ENCODE measurements at places on chromosomes 12 and 14. TPM values are rescaled to one million over a fixed set of nuclear protein-coding genes. Genes with fewer than 3 reads are reported as not detected.

DNA sequence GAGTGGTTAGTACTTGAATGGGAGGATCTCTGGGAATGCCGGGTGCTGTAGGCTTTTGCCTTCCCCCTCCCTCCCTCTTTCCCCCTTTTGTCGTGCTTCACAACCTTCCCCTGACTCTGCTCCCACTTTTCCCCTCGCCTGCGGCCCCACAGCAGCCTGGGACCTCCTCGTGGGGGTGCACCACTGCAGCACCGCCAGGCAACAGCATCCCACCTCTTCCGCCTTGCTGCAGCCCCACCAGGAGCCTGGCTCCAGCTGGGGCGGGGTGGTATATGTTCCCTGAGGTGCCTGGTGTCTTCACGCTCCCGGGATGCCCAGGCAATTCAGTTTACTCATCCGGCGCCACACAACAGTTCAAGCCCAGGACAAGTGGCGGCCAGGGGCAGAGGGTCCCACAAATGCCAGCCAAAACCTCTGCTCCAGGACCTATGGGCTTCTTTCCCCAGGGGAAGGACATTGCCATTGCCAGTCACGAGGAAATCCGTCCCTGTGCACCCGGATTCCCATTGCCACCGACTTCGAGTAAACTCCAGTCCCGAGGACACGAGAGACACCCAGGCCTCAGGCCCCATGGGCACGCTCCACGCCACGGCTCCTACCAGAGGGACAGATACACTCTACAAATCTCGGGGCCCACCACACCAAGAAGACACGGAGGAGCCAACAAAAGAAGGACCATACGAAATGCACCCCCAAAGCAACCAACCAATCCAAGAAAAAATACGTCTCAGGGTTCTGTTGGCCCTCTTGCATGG lies 181.7 kb downstream of the ALG10 start:
- H3K4me1 ChIP-seq = no peaks in the 10 kb centered on the region
- DNase-seq = no peak
- no peaks in the 10 kb centered on the region for H3K36me3 ChIP-seq
- H3K27me3 ChIP-seq = no peaks in the 10 kb centered on the region
- H3K4me3 ChIP-seq = no peak overlapping the region
- no peak overlapping the region for H3K27ac ChIP-seq

GRCh38 chr14:64919215-64919614 lies 5.0 kb downstream of the CHURC1 start:
- no peak overlapping the region for H3K4me3 ChIP-seq
- no peak for DNase-seq
- H3K27me3 ChIP-seq = no peaks in the 10 kb centered on the region
- H3K27ac ChIP-seq = no peak overlapping the region
- peaks cover 5% of the 10 kb centered on the region for H3K36me3 ChIP-seq

GRCh38 chr14:74514471-74514941 lies 20.9 kb downstream of the ISCA2 start:
- DNase-seq = no peak
- no peak overlapping the region for H3K27ac ChIP-seq
- no peaks in the 10 kb centered on the region for H3K27me3 ChIP-seq

DNA sequence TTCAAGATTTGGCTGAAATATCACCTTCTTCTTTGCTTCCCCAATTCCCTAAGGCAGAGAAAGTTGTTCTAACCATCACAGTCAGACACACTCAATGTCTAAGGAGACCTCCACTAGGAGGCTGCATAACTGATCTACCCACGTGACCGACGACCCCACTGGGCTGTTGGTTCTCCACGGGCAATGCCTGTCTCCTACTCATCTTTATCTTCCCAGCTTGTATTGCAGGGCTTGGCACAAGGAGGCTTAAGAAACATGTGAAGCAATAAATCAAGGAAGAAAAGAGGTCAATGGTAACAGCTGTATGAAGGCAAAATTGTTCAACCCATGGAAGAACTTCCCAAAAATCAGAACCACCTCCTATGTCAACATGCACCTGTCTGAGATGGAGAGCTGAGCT lies 27.1 kb downstream of the NT5DC3 start:
- H3K4me3 ChIP-seq = no peak overlapping the region
- H3K4me1 ChIP-seq = peaks cover 6% of the 10 kb centered on the region
- H3K36me3 ChIP-seq = no peaks in the 10 kb centered on the region
- H3K27ac ChIP-seq = no peak overlapping the region
- peaks cover 6% of the 10 kb centered on the region for H3K27me3 ChIP-seq
- no peak for DNase-seq

DNA sequence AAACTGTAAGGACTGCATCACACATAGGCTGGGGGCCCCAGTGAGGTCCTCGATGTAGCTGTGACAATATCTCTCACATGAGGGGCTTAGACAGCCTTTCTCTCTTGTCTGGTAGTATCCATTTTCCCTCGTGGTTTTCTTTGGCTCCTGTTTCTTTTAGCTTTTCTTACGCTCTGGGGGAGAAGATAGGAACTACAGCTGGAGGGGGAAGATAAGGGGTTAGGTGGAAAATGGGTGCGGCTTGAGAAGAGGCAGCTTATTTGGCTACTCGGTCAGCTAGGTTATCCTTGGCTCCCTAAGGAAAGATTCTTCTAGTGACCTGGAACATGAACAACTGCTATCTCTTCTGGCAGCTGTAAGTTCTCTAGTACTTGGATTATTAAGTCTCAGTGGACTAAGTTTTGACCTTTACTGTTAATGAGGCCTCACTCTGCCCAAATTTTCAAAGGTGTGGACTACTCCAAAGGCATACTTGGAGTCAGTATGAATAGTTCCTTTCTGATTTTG lies 28.7 kb upstream of the CPNE8 start:
- no peaks in the 10 kb centered on the region for H3K36me3 ChIP-seq
- H3K4me3 ChIP-seq = no peak overlapping the region
- H3K27me3 ChIP-seq = no peaks in the 10 kb centered on the region
- H3K27ac ChIP-seq = no peak overlapping the region
- no peaks in the 10 kb centered on the region for H3K4me1 ChIP-seq
- DNase-seq = no peak

DNA sequence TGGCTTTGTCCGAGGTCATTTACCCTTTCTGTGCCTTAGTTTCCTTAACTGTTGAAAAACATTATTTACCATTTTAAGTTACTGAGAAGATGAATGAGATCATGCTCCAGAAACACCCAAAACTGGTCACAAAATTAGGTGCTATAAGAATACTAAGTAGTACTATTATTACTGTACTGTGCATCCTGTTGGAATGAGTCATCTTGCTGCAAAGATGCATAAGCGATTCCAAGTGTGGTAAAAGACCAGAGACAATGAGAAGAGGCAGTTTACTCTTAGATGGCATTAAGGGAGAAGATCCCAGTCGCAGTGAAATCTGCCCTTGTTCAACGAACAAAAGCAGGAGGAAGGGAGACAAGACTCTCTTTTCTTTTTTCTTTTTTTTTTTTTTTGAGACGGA lies 4.2 kb upstream of the PLEKHA5 start:
- no peaks in the 10 kb centered on the region for H3K27me3 ChIP-seq
- H3K4me1 ChIP-seq = no peaks in the 10 kb centered on the region
- DNase-seq = no peak
- H3K36me3 ChIP-seq = no peaks in the 10 kb centered on the region

DNA sequence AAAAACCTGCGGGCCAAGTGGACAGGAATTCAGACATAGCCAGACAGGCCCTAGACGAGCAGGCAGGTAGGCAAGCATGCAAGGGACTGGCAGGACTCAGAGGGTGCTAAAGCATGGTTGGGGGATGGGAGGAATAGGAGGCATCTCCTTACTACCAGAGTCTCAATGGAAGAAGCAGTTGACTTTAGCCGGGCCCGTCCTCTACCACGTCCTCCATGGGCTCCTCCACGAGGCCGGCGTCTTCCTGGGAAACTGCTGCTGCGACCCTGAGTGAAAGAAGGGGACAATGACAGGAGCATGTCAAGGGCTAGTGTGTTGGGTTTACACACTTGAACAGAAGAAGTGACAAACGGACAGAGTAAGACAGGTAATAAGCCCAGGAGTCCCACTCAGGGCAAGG lies 11.6 kb downstream of the KMT2D start:
- DNase-seq = no peak
- no peaks in the 10 kb centered on the region for H3K27me3 ChIP-seq
- no peak overlapping the region for H3K4me3 ChIP-seq
- H3K27ac ChIP-seq = no peak overlapping the region
- no peaks in the 10 kb centered on the region for H3K4me1 ChIP-seq

DNA sequence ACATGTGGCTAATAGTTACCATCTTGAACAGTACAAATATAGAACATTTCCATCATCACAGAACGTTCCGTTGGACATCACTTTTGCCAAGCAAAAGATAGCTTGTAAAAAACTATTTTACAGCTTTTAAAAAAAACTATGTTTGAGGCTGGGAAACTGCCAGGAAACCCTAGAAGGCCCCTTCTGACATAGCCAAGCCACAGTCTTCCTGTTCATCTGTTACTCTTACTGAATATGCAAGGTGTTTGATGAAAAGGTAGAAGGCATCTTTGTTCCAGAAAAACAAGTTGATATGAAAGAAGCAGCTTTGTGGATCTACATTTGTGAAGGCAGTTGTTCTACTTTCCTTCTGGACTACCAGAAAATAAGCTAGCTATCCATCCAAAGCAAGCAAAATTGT lies 23.6 kb upstream of the WNK1 start:
- H3K27ac ChIP-seq = no peak overlapping the region
- DNase-seq = no peak
- no peaks in the 10 kb centered on the region for H3K27me3 ChIP-seq
- peaks cover 9% of the 10 kb centered on the region for H3K4me1 ChIP-seq
- H3K36me3 ChIP-seq = no peaks in the 10 kb centered on the region

GRCh38 chr12:32964981-32965585 lies 68.5 kb upstream of the PKP2 start:
- H3K27ac ChIP-seq = no peak overlapping the region
- no peak for DNase-seq
- H3K4me1 ChIP-seq = no peaks in the 10 kb centered on the region

DNA sequence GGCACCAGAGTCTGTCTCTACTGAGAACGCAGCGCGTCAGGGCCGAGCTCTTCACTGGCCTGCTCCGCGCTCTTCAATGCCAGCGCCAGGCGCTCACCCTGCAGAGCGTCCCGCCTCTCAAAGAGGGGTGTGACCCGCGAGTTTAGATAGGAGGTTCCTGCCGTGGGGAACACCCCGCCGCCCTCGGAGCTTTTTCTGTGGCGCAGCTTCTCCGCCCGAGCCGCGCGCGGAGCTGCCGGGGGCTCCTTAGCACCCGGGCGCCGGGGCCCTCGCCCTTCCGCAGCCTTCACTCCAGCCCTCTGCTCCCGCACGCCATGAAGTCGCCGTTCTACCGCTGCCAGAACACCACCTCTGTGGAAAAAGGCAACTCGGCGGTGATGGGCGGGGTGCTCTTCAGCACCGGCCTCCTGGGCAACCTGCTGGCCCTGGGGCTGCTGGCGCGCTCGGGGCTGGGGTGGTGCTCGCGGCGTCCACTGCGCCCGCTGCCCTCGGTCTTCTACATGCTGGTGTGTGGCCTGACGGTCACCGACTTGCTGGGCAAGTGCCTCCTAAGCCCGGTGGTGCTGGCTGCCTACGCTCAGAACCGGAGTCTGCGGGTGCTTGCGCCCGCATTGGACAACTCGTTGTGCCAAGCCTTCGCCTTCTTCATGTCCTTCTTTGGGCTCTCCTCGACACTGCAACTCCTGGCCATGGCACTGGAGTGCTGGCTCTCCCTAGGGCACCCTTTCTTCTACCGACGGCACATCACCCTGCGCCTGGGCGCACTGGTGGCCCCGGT lies at the start of gene PTGDR:
PTGDR (plus strand) TSS at position 198 of the 778 bp plus-strand sequence; CDS start at position 315, 117 bp downstream.
- H3K4me1 ChIP-seq = no peaks in the 10 kb centered on the region
- H3K4me3 ChIP-seq = peak within 1 kb of the TSS; percentile 28
- H3K27ac ChIP-seq = no peak within 1 kb of the TSS
- peak; percentile 27 for DNase-seq
- H3K27me3 ChIP-seq = peaks cover 85% of the 10 kb centered on the region
- no peaks in the 10 kb centered on the region for H3K36me3 ChIP-seq

DNA sequence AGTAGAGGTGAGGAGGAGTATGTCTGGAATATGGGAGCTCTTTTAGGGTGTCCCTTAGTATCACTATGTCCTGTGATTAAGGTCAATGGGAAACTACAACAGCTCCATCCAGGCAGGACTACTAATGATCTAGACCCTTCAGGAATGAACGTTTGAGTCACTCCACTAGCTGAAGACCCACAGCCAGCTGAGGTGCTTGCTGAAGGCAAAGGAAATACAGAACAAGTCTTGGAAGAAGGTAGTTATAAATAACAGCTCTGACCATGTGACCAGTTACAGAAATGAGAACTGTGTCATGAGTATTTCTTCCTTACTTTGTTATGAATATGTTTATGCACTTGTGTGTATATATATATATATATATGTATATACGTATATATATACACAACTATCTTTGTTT lies 40.5 kb upstream of the USP44 start:
- no peak overlapping the region for H3K4me3 ChIP-seq
- H3K36me3 ChIP-seq = no peaks in the 10 kb centered on the region

DNA sequence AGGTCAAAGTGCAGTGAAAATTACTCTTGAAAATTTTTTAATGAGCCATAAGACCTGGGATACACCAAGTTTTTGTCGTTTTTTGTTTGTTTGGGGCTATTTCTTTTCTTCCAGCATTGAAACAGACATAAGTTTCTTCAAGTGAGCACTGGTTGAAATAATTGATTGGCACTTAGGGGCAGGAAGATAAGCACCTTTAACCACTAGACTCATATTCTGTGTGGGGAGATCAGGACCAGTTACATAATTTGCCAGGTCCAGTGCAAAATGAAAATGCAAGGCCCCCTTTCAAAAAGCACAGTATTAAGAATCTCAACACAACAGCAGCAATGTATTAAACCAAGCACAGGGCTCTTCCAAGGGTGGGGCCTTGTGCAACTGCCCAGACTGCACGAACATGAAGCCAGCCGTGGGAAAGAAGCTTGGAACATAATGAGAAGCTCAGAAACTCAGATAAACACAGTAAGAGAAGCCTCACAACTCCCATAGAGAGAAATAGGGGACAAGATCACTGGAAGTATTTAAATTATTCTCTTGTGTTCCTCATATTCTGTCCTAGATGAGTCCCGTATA lies 3.2 kb upstream of the TCP11L2 start:
- DNase-seq = no peak
- no peak overlapping the region for H3K4me3 ChIP-seq
- H3K27me3 ChIP-seq = no peaks in the 10 kb centered on the region
- H3K36me3 ChIP-seq = no peaks in the 10 kb centered on the region
- H3K4me1 ChIP-seq = peaks cover 12% of the 10 kb centered on the region

DNA sequence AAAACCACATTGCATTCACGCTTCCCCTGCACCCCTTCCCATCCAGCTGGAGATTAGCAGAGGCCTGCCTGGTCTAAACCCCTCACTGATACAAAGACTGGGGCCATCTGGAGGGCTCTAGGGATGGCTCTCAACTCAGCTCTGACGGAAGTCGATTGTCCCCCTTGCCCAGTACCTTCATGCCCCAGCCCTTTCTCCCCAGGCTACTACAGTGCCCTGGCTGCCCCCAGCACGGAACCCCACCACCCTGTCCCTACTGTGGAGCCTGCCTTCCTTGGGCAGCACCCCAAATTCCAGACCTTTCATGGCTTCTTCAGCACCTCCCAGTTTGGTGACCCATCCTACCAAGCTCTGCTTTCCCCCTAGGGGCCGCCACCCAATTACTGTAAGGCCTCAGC lies 25.6 kb downstream of the ZFP36L1 start:
- no peaks in the 10 kb centered on the region for H3K36me3 ChIP-seq
- H3K4me3 ChIP-seq = no peak overlapping the region

- H3K4me1 ChIP-seq = no peaks in the 10 kb centered on the region
- H3K27me3 ChIP-seq = no peaks in the 10 kb centered on the region
- no peaks in the 10 kb centered on the region for H3K36me3 ChIP-seq
- no peak overlapping the region for H3K27ac ChIP-seq
- DNase-seq = no peak
Observed at GRCh38 chr12:66048218-66048834, 82.2 kb downstream of the LLPH start.

The AMDHD1 gene
- total RNA-seq = 0.25 TPM

Measured in cardiac muscle cell (in vitro differentiated cells and primary cell).